8988T (cell line): ENCODE measurements at places on chromosomes 5 and 9.

- DNase-seq, result no peak
Measured at GRCh38 chr5:175253597-175253996, 190.4 kb downstream of the DRD1 start.

GRCh38 chr5:41522193-41522786 is 11.9 kb upstream of the PLCXD3 start:
- no peak for DNase-seq

- DNase-seq, result no peak
Measured at GRCh38 chr9:114316605-114317230, 6.2 kb upstream of the ORM1 start.

DNA sequence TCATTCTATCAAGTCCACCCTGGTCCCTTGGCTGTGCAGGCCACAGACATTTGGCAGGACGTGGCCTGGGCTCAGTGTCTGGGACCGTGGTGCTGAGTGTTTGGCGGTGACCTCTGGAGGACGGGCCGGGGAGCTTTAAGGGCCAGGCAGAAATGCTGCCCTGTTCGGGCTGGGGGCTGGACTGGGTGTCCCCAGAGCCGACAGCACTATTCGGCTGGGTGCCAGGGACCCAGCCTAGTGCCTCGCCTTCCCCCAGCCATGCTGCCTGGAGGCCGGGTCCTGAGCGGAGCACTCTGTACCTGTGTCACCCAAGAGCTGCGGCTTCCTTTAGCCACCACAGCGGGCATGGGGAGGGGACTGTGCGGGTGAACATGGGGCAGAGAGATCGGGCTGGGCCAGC is 40.4 kb downstream of the COL5A1 start:
- no peak for DNase-seq

DNA sequence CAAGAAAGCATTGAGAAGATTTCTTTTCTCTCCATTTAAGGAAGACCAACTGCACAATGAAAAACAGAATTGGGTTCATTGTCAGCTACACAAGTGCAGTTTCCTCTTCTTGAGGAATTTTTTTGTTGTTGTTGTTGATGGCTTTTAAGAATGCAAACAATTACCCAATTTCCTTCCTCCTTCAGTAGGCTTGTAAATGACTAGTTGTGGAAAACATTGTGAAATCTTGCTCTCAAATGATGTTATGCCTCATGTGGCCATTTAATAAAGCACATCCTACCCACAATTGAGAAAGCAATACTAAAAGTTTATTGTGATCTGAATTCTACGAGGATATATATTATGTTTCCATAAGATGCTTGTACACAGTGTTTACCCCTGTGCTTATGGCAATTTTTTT is 171.6 kb downstream of the FAM174A start:
- no peak for DNase-seq

GRCh38 chr9:136661641-136662325 is 933 bp upstream of the EGFL7 start:
- no peak for DNase-seq
